Cardiac septum (tissue), 1 donor: ENCODE measurements at places on chromosomes 1 and 21. TPM values are rescaled to one million over a fixed set of nuclear protein-coding genes. Genes with fewer than 3 reads are reported as not detected.

DNA sequence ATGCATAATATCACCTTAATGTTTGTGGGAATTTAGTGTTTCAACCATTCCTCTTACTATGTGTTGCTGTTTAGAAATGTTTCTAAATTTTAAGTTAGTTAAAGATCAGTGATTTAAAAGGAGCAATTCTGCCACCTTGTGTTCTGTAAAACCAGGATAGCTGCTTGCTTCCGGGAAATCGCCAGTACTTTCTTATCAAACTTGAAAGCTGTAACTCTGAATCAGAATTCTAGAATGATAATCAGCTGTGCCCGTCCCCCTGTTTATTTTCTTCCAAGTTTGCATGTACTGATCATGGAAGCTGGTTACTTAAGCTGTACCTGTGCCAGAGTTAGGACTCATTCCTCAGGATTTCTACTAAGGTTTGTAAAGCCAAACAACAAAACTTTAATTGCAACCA lies 656.4 kb downstream of the LTN1 start:
- no peak for DNase-seq

- no peak for DNase-seq
These were observed 648.4 kb downstream of the PTPRC start for GRCh38 chr1:199287206-199287605.

GRCh38 chr1:204837440-204838084 lies 33.1 kb upstream of the NFASC start:
- DNase-seq, result no peak

DNA sequence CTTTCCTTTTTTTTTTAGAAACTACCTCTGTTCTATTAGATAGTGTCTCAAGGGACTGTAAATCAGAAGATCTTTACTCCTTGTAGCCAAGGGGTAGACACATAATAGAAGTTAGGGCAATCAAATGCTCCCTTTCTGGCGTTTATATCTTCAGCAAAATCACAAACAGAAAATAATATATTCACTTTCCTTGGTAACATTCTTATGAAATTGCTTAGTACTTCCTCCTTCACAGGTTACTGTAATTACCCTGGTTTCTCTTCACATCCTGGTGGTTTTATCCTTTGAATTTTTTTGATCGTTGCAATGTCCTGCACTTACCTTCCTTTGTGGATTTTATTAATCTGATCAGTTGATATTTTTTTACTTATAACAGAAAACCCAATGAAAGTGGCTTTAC lies 1064.9 kb downstream of the NCAM2 start:
- no peak for DNase-seq

The SLC45A3 gene
- 1.8 TPM for total RNA-seq

- no peak for DNase-seq
These were observed 108.1 kb downstream of the GDAP2 start for GRCh38 chr1:117821382-117821755.

DNA sequence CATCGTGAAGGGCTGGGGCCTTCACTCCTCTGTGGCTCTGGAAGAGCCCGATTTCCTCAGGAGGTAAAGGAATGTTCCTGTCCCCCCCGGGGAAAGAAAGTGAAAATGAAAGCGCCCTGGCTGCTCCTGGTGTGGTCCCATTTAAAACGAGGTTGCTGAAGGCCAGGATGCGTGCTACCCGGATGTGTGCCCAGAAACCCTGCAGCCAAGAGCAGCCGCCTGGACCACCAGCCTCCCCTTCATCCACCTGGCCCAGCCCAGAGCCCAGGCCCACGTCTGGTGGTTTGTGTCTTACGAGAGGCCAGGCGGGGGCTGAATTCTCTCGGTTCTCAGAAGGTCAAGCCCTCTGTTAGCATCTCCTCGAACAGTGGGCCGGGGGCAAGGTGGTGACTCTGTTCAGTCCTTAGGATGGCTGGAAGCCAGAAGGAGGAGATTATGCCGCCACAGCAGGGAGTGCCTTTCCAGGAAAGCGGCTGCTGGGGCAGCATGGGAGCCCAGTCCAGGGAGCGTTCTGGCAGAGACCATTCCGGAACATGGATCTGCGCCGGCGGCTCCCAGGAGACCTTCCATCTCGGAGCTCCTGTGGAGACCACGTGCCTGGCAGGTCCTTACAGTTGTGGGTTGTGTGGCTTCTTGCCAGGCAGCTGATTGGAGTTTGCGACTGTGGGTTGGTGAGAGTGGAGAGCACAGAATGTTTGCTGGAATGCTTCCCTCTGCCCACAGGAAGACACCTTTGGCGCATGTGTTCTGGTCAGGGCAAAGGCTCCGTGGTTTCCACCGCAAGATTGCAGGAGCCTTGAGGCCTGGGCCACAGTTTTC lies 1.4 kb downstream of the GUK1 start:
- no peak for DNase-seq

The NBPF20 gene
- total RNA-seq, result 1.2 TPM

DNA sequence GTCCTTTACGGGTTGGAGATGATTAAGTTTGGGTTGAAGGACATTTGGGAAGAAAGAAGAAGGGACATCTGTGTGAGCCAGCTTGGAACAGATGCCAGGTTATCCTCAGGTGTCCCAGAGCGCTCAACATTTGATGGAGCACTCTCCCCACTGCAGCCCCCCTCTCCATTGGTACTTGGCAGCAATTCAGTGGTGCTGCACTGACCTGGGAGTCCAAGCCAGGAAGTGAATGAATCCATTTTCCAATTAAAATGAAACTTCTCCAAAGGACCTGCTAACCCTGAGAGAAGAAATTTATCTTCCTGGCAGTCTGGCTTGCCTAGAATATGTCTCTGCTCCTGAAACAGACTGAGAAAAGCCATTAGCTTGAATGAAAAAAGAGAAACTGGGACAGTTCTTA lies 67.1 kb downstream of the FGGY start:
- no peak for DNase-seq

DNA sequence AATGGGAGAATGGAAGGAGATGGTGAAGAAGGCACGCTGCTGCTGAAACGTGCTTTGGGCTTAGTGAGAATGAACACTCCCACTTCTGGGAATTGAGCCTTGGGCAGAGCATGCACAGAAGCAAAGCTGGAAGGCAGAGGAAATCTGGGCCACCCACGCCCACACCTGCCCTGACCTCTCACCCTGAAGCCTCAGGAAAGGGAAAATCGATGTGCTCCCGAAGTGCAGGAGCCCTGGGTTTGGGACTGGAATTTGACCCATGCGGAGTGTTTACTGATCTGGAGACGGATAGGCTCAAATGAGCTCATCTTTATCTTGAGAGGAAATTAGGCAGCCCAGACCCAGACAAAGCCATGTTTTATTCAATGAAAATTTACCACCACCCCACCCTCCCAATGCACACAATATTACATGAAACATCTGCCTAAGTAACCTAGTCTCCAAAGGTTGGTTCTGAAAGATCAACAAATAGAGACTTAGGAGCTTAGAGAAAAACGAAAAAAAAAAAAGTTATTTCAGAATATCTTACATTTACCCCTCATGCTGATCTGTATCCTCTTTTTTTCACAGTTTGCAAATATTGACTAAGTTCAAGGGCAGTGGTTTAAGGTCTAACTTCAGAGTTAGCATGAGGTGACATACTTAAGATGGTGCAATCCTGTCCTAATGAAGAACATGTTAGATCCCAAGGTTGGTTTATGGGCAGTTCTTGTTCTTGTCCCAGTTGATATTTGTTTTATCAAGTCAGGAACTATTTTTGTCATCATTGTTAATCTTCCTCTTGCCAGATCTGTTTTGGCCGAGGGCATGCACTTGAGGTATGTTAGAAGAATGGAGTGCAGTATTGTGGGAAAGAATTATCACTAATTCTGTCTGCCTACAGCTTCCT lies 63.0 kb downstream of the PROX1 start:
- DNase-seq, result no peak

DNA sequence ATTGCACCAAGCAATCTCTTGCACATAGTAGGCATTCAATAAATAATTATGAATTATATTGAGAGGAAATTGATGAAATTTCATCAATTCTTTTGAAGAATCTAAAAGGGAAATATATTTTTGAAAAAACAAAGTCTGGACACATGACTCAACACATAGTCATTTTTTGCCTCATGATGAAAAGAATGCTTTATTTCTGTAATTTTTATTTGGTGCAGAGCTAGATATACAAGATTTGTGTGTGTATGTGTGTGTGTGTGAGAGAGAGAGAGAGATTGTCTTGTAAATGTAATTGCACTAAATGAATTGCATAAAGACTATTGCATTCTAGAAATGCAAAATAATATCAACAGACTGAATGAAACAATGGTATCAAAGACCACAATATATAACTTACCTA lies 206.2 kb upstream of the C1orf87 start:
- DNase-seq, result no peak

DNA sequence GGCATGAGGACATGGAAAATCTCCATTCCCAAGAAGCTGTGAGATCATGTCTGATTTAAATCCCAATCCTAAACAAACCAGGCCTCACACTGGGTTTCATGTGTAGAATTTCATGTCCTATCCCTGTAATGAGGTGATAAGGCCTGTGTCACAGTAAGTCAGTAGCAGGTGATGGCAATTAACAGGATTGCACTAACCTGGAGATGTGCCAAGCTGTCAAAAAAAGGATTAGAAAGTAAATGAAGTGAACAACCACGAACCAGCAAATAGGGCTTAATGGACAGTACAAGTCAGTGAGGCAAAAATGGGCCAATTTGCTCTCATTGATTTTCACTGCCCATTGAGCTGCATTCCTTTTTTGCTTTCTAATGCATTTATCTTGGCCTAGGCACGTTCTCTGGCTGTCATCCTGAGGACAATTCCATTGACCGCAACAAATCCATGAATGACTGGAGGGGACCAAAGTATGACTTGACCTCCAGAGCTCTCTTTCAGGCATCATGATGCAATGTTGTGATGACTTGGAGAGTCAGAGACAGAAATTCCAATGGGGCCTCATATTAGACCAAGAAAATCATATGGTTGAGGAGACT lies 673.6 kb upstream of the ADGRL2 start:
- DNase-seq, result no peak

- no peak for DNase-seq
These were observed 72.5 kb downstream of the ANGPTL1 start for GRCh38 chr1:178798232-178798861.
